ENCODE measurements at places on chromosomes 12 and 14.

DNA sequence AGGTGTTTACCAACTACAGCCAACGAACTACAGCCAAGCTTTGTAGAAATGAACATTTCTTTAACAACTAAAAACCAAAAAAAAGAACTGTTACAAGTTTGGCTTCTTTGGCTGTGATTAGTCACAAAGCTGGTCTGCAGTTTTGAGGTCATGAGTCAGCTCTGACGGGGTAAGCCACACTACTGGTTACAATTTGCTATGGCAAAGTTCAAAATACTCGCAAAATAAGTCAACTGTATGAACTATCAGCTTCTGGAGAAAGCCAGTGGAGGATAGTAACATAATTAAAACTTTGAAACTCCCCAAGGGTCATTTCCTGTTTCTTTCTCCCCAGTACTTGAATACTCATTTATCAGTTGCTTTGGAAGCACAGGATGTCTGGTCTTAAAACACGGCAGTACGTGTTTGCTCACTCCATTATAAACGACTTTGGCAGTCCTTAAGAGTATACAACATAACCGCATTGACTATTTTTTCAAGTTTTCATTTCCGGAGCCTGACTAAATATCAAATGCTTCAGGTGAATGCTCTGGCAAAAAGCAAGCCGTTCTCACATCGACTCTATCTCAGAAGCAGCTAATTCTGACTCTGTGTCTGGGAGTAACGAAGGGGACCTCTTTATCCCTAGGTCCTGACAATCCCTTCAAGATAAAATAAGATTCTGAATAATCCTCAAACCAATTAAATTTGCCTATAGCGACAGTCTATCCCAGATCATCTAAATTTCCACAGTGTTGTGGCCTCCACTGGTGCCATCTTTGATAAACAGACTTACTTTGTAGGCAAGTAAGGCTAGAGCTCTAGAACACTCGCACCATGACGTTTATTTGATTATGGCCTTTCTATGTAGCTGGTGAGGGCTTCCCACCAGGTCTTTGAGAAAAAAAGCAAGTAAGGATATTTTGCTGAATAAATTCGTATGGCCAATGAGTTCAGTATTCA lies 10.6 kb downstream of the PHLDA1 start:
- DNase-seq: peak; percentile 68

GRCh38 chr12:42510823-42511222 lies 78.7 kb downstream of the PRICKLE1 start:
- DNase-seq: no peak

DNA sequence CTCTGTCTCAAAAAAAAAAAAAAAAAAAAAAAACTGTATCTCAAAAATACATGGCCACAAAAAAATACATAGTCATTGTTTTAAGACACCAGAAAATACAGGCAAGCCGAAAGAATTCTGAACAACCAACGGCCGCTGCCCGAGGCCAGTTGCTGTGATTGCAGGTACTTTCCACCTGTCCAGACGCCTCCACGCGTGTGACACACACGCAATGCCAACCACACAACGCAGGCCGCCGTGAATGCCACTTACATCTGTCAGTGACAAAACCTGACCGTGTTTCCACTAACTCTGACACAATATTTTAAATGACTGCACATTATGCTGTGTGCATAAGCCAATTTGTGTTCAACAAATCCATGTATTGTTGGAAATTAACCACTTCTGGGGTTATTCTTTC lies 22.4 kb upstream of the INF2 start:
- DNase-seq: no peak

DNA sequence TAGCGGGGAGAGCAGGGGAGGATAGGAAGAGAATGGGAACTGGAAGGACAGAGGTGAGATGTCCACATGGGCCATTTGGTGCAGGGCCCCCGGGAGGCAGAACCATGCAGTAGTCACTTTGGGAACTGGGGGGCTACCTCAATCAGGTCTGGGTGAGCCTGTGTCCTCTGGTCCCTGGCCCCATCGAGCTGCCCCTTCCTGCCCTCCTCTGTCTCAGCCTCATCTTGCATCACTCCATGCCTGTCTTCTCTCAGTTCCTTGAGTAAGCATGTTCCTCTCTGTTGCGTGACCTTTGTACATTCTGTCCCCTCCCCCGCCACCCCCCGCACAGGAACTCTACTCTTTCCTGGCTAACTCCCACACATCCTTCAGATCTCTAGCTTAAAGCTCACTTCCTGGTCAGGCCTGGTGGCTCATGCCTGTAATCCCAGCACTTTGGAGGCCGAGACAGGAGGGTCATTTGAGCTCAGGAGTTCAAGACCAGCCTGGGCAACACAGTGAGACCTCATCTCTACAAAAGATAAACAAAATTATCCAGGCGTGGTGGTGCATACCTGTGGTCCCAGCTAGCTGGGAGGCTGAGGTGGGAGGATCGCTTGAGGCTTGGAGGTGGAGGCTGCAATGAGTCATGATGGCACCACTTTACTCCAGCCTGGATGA lies 23.2 kb downstream of the FOS start:
- no peak for DNase-seq

- no peak for DNase-seq
Measured at GRCh38 chr12:85253853-85254252, 26.2 kb upstream of the ALX1 start.

- no peak for DNase-seq
Measured at GRCh38 chr12:86261578-86261977, 5.4 kb upstream of the MGAT4C start.

DNA sequence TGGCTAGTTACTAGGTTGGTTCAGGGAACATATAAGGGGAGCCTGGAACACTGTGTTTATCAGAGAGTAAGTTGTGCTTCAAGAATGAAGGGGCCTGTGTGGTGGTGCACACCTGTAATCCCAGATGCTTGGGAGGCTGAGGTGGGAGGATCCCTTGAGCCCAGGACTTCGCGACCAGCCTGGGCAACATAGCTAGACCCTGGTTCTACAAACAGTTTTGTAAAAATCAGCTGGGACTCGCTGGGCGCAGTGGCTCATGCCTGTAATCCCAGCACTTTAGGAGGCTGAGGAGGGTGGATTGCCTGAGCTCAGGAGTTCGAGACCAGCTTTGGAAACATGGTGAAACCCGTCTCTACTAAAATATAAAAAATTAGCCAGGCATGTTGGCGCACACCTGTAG lies 42.1 kb upstream of the GPR132 start:
- DNase-seq: no peak

GRCh38 chr12:56411781-56412639 lies 37.2 kb downstream of the TIMELESS start:
- DNase-seq: no peak

- DNase-seq: no peak
Measured at GRCh38 chr14:52412426-52412825, 98.3 kb downstream of the PTGER2 start.

- no peak for DNase-seq
Measured at GRCh38 chr12:108468196-108468968, 46.7 kb upstream of the FICD start.

DNA sequence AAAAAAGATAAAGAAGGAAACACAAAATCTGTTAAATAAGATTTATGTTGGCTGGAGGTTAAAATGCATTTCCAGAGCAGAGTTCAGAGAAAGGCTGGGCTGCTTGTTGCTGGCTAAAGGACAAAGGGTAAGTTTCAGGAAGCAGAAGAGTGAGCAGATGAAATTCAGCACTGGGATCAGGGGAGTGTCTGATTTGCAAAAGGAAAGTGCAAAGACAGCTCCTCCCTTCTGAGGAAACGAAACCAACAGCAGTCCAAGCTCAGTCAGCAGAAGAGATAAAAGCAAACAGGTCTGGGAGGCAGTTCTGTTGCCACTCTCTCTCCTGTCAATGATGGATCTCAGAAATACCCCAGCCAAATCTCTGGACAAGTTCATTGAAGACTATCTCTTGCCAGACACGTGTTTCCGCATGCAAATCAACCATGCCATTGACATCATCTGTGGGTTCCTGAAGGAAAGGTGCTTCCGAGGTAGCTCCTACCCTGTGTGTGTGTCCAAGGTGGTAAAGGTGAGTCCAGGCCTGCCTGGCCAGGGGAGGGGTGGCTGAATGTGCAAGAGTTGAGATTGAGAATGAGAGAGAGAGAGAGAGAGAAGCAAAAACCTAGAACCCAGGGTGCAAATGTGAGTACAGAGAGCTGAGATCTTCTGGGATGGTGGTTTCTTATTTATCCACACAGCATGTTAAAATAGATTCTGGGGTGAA lies at the start of gene OAS1:
Gene OAS1 (plus strand): TSS at position 251 of the 703 bp plus-strand sequence. CDS start 78 bp downstream, at position 329.
- DNase-seq: peak; percentile 49

DNA sequence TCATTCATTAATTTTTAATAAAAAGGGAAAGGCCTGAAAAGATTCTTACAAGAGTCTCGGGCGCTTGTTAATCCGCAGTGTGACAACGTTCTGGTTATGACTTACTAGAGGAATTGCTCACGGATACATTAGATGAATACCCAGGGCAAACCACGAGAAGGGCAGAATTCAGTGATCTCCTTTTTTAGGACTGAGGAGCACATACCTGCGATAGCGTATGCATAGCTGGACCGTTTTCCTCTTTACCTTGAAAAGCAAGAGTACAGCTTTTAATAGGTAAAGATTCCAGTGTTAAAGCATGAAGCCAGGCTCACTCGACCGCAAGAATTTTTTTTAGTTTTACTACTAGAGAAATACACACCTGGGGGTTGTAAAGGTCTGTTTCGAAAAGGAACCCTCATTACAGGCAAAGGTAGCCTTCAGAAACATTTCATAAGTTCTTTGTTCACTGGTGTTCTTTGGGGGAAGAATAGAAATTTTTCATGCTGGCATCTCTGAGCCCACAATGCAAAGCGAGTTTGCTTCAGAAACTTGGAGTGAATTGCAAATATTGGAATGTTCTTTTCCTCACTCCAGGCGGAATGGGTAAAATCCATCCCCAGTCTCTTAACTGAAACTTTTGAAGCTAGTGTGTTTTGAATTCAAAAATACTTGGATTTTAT lies 953 bp downstream of the MAPK1IP1L start:
- no peak for DNase-seq

- no peak for DNase-seq
Measured at GRCh38 chr14:20477211-20477876, 8.1 kb downstream of the PNP start.

DNA sequence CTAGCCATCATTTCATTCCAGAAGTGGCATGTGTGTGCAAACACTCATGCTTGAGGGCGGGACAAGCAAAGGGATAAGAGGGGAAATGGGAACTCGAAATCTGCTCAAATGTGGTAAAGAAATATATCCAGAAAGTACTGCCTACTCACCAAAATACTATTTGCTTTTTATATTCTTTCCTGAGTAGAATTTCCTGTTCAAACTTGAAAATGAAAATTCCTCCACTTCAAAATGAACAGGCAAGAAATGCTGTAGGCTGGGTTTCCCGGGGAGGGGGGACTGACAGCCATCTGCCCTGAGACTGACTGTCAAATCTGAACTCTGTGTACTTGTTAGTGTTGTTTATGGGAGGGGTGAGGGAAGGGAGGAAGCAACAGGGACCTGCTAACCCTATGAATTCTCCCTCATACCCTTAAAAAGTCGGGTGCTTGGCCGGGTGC lies 34.6 kb downstream of the NTF3 start:
- no peak for DNase-seq

GRCh38 chr14:60151715-60152114 lies 13.5 kb downstream of the DHRS7 start:
- DNase-seq: peak; percentile 50

- DNase-seq: no peak
Measured at GRCh38 chr12:9711664-9712063, 21.2 kb downstream of the CLECL1 start.

- DNase-seq: no peak
Measured at GRCh38 chr14:30196861-30197260, 269.2 kb upstream of the PRKD1 start.

GRCh38 chr12:90287585-90287984 lies 578.9 kb upstream of the ATP2B1 start:
- DNase-seq: no peak

DNA sequence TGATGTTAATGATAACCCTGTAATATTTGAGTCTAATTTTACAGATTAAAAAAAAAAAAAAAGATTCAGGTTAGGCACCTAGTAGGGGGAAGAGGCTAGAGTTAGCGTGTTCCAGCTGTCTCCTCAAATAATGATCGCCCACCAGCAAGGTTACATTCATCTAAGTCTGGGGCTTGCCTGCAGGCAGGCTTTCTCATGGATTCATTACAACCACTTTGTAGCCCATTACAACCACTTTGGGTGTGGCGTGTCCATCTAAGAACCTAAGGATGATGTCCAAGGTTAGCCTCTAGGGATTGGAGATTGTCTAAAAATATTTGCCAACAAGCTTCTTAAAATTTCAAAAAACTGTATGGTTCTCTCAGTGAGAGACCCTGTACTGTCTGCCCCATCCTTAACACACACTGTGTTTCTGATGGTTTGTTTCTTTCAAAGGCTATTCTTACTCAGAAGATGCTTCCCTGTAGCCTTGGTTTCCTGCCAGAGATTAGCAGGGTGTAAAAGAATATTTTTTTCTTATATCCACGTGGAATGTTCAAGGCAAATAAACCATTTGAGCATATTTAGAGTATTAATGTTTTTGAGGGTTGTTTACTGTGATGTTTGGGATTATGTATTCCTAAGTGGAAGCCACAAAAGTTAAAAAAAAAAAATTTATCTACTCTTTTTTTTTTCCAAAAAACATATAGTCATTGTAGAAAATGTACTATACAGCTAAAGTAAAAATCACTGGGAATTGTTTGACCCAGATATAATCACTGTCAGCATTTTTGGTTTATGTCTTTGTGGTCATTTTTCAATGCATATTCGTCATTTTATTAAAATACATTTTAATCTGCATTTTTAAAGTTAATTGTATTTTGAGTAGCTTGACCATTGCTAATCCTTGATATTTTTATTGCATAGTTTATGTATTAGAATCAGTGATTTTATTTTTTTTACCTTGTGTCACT lies 1.7 kb downstream of the DYNC1H1 start:
- no peak for DNase-seq

DNA sequence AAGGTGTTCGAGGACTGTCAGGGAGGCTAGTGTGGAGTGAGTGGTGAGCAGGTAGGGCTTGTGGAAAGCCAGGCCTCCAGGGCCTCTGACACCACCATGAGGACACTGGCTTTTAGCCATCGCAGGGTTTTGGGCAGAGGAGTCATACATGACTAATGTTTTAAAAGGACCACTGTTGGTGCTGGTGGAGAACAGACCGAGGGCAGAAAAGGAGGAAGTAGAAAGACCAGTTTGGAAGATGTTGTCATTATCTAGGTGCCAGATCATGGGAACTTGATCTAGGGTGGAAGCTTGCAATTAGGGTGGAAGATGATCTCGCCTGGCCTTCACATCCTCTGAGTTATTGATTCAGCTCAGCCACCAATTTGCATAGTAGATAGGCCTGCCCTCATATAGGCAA lies 144.2 kb downstream of the C12orf75 start:
- DNase-seq: no peak

GRCh38 chr14:44165286-44165685 lies 341.8 kb downstream of the FSCB start:
- no peak for DNase-seq

- no peak for DNase-seq
Measured at GRCh38 chr12:3662521-3662921, 90.4 kb downstream of the CRACR2A start.

Measured in activated T-helper 1 cell treated with anti-CD3 and anti-CD28 coated beads, Interleukin-12 subunit alpha, Interleukin-12 subunit beta, Interleukin-2, Interleukin-4 antibody, amounts not matched to agents 30 ng/mL and 10 ng/mL and 1 ng/mL, durations not matched to agents 14 hours and 24 hours and 36 hours (primary cell).